ENCODE measurements at places on chromosomes 3 and 15. TPM values are rescaled to one million over a fixed set of nuclear protein-coding genes. Genes with fewer than 3 reads are reported as not detected.

The SHISA5 gene
- total RNA-seq = 88.9 TPM

The SPATA12 gene
- total RNA-seq = under 0.01 TPM

The GREM1 gene
- total RNA-seq = 527 TPM

The ADAMTSL3 gene
- total RNA-seq = 0.75 TPM

The DUOXA2 gene
- not detected for total RNA-seq

The LDHAL6B gene
- total RNA-seq = not detected

The UNC45A gene
- 96.9 TPM for total RNA-seq

The FOXB1 gene
- total RNA-seq = not detected

The ACAN gene
- total RNA-seq = 0.15 TPM

The DGKG gene
- under 0.01 TPM for total RNA-seq
